Activated CD4-positive, alpha-beta T cell treated with anti-CD3 and anti-CD28 coated beads, Interleukin-2, amount 50 U/mL, for 48 hours (primary cell): ENCODE measurements at places on chromosomes 11 and 22.
A peak's percentile ranks its signal among the peaks of the same experiment; 100 is the strongest.

- no peak for DNase-seq
These were observed 886 bp upstream of the NIPSNAP1 start for GRCh38 chr22:29581799-29582198.

DNA sequence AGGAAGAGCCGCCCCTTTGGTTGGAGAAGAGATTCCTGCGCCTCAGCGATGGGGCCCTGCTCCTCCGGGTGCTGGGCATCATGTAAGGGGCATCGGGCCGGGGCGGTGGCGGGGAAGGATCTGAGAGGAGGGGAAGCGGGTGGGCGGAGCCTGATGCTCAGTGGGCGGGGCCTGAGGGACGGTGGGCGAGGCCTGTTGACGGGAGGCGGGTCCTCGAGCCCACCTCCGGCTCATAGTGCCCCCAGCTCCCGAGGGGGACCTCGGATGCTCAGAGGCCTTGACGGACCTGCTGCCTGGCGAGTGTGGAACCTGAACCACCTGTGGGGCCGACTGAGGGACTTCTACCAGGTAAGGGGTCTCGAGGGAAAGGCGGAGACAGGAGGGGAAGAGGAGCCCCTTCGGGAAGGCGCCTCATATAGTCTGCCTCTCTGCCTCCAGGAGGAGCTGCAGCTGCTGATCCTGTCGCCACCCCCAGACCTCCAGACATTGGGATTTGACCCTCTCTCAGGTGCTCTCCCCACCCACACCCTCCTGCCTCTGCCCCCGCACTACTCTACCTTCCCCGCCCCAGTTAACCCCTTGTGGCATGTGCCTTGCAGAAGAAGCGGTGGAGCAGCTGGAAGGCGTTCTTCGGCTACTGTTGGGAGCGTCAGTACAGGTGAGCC, 799 bp downstream of the CCDC88B start:
- peak; percentile 88 for DNase-seq

- DNase-seq: no peak
These were observed 15.7 kb upstream of the FAM83F start for GRCh38 chr22:39979048-39979447.

DNA sequence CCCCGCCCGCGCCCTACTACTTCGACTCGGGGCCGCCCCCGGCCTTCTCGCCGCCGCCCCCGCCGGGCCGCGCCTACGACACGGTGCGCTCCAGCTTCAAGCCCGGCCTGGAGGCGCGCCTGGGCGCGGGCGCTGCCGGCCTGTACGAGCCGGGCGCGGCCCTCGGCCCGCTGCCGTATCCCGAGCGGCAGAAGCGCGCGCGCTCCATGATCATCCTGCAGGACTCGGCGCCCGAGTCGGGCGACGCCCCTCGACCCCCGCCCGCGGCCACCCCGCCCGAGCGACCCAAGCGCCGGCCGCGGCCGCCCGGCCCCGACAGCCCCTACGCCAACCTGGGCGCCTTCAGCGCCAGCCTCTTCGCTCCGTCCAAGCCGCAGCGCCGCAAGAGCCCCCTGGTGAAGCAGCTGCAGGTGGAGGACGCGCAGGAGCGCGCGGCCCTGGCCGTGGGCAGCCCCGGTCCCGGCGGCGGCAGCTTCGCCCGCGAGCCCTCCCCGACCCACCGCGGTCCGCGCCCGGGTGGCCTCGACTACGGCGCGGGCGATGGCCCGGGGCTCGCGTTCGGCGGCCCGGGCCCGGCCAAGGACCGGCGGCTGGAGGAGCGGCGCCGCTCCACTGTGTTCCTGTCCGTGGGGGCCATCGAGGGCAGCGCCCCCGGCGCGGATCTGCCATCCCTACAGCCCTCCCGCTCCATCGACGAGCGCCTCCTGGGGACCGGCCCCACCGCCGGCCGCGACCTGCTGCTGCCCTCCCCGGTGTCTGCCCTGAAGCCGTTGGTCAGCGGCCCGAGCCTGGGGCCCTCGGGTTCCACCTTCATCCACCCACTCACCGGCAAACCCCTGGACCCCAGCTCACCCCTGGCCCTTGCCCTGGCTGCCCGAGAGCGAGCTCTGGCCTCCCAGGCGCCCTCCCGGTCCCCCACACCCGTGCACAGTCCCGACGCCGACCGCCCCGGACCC, 17.4 kb upstream of the ACR start:
- DNase-seq: no peak

GRCh38 chr11:72265951-72266350, 22.0 kb upstream of the PHOX2A start:
- no peak for DNase-seq

DNA sequence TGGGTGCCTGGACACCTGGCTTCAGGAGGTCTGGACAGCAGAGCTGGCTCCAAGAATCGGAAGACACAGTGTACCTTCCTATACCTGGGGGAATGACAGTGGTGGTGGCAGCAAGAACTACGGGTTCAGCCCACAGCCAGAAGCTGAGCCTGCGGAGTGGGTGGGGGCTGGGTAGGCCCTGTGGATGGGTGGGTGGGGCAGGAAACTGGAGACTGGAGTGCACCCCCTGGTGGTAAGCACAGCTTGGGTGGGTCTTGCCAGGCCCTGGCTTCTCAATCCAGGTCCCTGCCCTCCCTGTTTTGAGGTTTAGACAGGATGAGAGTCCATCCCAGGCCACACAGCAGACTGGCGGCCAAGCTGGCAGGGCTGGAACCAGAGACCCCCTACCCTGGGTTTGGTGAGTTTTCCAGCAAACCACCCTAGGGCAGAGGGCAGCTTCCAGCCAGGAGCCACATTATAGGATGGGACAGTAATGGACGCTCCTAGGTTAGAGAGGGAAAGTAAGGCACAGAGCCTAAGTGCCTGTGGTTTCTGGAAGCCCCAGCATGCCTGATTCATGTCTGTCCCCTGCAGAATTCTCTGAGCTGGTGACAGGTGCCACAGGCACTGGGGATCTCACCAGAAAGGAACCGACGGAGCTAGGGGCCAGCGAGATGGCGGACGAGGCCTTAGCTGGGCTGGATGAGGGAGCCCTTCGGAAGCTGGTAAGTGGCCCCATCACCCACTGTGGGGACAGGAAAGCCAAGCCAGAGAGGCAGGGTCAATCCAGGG, 1.7 kb downstream of the SMTN start:
- DNase-seq: peak; percentile 72

DNA sequence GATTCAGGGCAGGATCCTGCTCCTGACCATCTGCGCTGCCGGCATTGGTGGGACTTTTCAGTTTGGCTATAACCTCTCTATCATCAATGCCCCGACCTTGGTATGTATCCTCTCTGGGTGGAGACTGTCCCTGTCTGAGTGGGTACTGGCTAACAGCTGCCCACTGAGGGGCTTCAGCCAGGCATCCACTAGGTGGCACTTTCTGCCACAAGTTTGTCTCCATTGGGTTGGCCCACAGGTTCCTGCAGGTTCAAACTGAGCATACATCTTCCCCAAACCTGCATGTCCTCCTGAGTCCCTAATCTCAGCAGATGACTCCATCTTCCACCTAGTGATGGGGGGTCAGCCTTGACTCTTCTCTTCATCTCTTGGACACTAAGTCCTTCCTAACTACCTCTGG, 4.4 kb downstream of the SLC2A11 start:
- DNase-seq: peak; percentile 48

- DNase-seq: no peak
These were observed 17.9 kb downstream of the RBM4B start for GRCh38 chr11:66659763-66660162.

DNA sequence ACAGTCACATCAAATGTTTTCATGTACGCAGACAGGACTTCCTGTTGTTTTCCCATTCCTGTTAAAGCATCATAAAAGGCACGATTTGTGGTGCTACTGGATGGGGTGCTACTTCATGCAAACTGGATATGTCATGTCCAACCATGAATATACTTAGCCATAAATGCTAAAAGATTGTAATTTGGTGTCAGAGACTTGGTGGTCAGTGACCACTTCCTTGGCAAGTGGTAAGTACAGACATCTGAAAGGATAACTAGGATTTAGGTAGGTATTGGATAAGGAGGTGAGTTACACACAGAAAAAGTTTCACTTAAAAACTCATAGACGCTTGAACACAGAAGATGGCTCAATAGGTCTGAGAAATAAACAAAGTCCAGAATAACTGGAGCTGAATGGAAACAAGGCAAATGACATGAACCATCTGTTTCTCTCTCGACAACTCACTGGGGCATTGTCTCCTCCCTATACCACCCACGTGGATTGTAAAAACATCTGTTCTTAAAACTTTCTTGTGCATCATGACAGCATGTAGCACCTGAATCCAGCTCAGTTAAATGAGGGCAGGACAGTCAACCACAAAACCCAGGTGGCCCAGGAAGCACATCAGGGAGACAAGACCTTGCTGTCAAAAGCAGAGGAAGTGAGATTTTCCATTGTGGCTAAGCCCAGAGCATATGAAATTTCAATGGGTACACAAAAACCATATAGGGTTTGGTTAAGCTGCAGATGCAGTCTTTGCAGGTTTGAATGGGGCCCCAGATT, 22.1 kb upstream of the IGLL5 start:
- DNase-seq: peak; percentile 41

- no peak for DNase-seq
These were observed 6.4 kb upstream of the ATG16L2 start for GRCh38 chr11:72807792-72808191.

DNA sequence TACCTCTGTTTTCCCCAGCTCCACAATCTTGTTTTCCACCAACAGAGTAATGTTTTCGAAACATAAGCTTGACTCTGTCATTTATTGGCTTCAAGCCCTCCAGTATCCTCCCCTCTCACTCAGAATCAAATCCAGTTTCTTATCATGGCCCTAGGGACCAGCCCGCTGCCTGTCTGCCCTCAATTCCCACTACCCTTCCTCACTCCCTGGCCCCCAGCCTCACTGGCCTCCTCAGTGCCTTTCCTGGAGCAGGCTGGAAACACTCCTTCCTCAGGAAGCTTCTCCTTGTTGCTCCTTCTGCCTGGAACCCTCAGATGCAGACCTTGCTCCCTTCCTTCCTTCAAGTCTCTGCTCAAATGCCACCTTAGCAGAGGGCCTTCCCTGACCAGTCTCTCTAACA, 3.9 kb downstream of the POLD4 start:
- no peak for DNase-seq

DNA sequence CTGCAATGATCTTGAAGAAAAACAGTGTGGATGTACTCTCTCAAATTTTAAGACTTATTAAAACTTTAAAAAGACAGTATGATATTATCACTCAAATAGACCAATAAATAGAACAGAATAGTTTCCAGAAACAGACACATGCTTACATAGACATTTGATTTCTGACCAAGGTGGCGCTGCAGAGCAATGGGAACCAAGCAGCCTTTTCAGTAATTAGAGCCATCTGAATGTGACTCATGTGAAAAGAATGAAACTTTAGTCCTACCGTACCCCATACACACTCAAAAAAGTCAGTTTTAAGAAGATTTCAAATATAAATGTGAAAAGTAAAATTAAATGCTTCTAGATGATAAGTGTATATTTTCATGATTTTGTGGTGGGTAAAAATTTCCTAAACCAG, 74.2 kb upstream of the MS4A8 start:
- DNase-seq: peak; percentile 9

DNA sequence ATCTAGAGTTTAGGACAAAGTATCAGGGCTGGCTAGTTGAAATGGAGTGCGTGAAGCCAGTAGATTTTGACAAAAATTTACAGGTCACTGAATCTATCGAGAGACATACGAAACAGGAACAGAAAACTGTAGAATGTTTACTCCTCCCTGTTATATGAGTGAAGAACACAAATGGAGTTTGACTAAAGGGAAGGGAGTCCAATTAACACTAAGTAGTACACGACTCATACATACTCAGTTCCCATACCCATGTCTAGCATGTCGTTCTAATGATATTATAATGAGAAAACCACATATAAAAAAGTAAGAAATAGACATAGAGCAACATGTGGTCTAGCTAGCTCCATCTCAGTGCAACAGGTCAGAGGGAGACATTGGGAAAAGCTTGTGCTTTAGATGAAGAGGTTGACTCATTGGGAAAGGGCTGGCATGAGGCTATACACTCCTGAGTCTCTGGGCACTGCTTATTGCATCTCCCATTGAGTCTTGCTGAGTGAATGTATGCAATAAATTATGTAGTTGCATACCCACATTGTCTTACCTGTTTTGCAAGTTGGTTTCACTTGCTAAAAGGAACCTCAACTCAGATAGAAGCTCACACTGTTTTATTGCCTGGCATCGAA, 43.5 kb downstream of the CD44 start:
- no peak for DNase-seq

GRCh38 chr11:11558396-11558795, 63.4 kb downstream of the GALNT18 start:
- DNase-seq: no peak

DNA sequence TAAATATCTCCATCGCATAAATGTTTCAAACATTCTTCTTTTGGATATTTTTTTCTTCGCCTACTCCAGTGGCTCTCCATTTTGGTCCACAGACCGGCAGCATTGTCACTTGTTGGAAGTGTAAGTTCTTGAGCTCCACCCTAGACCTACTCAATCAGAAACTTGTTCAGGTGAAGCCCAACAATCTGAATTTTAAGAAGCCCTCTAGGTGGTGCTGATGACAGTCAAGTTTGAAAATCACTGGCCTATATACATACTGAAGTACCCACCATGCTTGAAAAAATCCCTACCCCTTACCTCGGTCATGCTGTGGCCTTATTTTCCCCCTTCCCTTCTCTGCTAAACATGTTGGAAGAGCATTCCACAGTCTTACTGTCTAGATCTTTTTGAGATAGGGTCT, 10.2 kb upstream of the ACAT1 start:
- no peak for DNase-seq

GRCh38 chr11:65571940-65572339, 398 bp upstream of the FAM89B start:
- DNase-seq: no peak

GRCh38 chr11:63785823-63786222, 17.2 kb upstream of the ZFTA start:
- DNase-seq: no peak

GRCh38 chr11:69918231-69918937, 99.2 kb upstream of the FGF3 start:
- no peak for DNase-seq

GRCh38 chr11:10878408-10879214, 20.8 kb upstream of the ZBED5 start:
- no peak for DNase-seq

DNA sequence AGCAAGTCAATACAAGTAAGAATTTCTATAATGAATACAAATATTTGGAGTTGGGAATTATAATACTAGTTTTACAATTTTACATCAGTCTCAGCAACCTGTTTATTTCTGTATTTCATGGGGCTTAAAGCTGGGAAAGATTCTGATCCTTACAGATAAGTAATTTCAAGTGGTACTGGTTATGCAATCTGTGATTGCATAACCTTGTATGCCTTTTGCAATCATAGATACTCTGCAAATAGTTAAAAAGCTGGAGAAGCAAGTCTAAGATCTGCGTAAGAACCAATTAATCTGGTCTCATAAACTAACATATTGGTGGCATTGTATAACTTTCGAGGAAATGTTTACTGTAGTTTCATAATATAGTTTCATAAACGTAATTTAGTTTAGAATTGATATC, 198.3 kb upstream of the PGR start:
- no peak for DNase-seq

GRCh38 chr11:279966-280705, 1.9 kb downstream of the NLRP6 start:
- DNase-seq: peak; percentile 44
